Brain pericyte (primary cell): ENCODE measurements at places on chromosomes 11 and 22.
A peak's percentile ranks its signal among the peaks of the same experiment; 100 is the strongest.

DNA sequence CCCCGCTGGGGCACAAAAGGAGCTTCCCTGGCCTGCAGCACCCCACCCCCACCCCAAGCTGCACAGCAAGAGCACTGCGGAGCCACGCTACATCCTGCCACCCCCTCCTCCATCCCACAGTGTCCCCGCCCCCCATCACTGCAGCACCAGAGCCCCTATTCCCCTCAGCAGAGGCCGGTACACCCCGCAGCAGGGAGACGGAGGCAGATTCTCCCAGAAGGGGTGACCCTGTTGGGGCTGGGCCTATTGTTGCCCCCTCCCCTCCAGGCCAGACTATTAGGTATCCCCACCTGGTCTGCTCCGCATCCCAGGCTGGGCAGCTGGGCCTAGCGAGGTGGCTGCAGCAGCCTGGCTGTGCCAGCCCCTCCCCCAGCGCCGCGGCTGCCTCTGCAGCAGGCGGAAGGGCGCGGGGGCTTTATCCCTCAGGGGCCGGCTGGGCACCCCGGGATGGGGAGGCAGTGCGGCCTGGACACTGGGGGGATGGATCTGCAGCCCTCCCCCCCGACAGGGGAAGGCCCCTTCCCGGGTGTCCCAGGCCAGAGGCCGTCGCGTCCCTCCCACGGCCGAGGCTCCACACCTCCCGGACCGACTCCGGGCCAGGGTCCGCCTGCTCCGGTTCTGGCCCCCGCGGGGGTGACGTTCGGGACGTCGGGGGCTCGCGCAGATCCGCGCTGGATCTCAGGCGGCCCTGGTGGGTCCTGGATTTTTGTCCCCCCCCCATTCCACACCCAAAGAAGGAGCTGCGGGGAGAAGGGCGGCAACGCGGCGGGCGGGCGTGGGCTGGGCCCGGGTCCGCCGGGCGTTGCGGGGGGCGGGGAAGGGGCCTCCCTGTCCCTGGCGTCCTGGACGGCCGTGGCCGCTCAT lies 943 bp downstream of the DUSP8 start:
- no peak for DNase-seq

DNA sequence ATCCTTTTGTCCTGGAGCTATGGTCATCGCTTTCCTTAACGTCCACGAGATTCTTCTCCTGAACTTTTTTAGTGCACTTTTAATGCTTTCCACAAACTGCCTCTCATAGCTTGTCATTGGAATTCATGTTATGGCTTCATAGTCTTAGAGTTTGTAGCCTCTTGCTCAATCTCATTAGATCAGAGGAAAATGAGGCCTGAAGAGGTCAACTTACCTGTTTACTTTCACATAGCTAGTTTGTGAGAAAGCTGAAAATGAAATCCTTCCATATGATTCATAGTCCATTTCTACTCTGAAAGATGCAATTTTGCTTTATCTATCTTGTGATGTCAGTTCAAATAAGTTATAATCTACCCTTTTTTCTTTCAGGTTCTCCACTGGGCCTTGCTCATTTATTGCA lies 1747.2 kb upstream of the RAG2 start:
- DNase-seq: no peak

GRCh38 chr11:47854667-47855066 lies 6.5 kb upstream of the NUP160 start:
- no peak for DNase-seq

DNA sequence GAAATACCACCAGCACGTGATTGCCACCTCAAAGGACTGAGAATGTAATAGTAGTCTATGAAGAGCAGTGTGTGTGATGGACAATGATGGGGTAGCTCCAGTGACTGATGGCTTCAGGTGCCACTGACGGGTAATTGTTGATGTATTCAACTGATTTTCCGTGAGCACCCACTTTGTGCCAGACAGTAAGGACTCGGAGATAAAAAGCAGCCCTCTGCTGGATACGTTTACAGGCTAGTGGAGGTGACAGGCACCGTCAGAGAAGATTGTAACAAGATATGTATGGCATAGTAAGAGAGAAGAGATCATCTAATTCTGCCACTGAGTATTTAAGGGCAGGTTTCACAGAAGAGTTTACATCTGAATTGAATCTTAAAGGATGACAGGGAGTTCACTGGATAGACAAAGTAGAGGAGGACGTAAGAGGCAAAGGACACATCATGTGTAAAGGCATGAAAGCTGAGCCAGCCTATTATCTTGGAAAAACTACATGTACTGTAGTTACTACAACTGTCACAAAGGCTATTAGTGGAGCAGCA lies 1.1 kb upstream of the ENTHD1 start:
- no peak for DNase-seq

DNA sequence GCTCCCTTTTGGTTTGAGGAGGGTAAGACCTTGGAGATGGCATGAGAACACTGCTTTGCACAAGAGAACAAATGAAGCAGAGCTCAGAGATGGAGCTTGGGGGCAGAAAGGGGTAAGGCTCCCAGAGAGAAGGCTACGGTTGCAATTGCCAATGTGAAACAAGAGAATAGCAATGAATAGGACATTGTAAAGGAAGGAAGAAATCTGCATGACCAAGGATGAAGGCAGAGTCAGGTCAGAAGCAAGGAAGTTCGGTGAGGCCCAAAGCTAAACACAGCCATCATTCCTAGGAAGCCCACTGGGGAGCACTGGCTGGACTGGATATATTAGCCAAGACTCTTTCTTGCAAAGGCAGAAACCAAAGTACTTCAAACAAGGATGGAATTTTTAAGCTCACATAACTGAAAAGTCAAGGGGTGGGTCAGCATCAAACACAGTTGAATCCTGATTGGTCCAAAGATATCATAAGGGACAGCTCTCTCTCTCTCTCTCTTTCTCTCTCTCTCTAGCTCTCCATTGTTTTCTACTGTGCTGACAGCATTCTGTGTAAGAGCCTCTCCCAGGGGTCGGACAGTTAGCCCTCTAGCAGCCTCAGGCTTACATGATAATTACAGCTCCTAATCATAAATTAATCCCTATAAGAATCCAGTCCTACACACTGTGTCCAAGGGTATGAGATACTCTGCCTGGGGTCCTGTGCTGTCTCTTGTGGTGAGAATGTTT lies 484.3 kb downstream of the SOX6 start:
- no peak for DNase-seq

- DNase-seq: peak; percentile 61
Measured at GRCh38 chr11:115616971-115617370, 112.8 kb upstream of the CADM1 start.

DNA sequence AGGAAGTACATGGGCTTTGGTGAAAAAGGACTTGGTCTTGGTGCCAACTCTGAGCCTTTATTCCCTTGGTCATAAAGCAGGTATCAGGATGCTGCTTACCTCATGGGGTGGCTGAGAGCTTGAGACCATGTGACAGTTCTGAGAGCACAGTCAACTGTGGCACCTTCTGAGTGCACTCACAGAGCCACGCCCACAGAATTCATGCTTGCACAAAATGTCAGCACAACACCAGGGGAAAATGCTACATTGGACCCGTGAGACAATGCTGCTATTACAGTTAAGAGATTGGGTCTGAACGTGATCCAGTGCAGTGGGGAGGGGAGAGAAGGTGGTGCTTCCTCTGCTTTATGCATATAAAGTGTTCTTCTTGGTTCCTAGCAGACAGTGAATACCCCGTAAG lies 79.5 kb upstream of the SPON1 start:
- DNase-seq: no peak

DNA sequence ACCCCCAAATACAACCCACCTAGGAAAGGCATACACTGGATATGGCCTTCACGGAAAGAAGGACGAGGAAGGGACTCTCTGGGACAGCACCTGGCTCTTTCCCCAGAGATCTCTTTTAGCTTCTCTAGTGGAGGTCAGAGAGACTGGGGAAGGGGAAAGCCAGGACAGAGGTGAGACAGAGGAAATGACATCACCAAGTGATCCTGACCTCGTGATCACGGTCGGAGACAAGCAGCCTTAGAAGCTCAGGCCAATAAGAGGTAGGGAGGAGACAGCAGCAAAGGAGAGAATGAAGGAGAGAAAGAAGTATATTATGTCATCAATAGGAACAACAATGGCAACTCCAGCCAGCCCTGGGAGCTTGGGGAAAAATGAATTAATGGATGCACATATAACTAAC lies 15.4 kb upstream of the TMPRSS13 start:
- no peak for DNase-seq

DNA sequence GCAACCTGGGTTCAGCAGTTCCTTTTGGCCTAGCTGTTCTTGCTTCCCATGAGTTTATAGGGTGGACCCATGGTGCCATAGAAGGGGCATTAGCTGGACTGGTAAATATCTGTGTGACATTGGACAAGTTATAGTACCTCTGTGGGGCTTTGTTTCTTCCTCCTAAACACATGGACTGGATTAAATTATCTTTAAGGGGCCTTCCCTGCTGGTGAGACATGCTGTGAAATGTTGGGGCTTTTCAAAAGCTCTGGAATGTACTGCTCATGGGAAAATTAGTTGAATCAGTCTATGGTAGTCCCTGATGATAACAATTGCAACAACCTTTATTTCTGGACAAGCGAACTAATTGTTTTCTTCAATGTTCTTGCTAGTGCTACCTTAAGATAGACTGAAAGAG lies 276.2 kb downstream of the BLID start:
- no peak for DNase-seq
